Brain pericyte (primary cell): ENCODE measurements at places on chromosomes 5 and 9.

DNA sequence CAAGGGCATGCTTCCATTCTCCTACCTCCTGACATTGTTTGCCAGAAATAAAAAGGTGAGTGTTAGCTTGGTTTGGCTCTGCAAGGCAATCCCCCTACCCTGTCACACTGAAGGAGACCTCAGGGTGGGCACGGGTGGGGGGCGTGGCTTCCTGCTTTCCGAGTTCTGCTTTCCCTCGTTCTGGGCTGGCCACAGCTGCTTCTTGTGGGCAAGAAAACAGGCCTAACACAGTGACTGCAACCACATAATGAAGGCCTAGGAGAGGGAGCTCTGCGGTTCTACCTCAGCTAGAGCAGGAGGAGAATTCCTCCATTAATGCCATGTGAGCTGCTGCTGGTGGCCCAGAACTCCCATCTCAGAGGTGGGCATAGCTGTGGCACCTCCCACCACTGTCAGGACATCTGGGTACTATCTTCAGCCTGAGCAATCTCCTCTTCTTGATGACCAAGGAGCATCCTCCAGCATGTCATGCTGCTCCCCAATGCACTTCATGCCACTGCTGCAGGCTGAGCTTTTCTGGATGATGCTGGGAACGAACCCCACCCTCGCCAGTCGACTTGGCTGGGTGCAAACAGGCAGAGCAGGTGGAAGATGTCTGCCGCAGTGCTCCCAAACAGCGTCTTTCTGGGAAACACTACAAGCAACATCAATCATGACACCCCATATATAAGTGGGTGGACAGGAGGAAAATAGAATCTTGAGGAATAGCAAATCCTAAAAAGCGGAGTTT lies 139.5 kb upstream of the RAPGEF1 start:
- DNase-seq, result no peak

DNA sequence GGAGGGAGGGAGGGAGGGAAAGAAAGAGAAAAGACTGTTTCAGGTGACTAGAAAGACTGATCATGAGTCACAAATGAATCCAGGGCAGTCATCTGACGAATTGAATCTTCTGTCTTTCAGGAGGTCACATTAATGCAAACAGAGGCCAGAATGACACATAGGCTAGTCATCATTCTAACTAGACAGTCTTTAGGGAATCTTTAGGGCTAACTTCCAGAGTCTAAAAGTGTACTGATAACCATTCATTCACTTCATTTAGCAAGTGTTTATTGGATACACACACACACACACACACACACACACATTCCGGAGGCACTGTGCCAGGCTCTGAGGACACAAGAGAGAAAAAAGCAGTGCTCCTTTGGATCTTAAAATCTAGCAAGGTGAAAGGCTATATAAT lies 156.7 kb downstream of the EBF1 start:
- DNase-seq, result peak; percentile 51

DNA sequence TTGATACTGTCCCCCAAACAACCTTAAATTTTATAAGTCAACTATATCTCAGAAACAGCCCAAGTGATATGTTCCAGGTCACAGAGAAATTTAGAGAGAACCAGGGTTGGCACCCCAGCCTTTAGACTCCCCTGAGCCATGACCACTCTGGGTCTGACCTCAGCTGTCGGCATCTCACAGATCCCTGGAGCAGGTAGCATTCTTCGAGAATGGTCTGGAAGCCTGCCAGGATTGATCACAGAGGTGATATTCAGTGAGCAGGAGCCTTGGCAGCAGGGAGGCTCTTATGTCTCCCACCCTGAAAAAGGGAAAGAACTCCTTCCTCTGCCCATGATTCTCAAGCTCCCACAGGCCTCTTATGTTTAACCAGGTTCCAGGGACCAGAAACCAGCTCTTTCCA lies 58.2 kb downstream of the PLK2 start:
- no peak for DNase-seq

GRCh38 chr5:150162142-150162513 lies 4.5 kb upstream of the CDX1 start:
- DNase-seq, result no peak

- no peak for DNase-seq
Measured at GRCh38 chr9:90891308-90892040, 89.9 kb downstream of the SYK start.

DNA sequence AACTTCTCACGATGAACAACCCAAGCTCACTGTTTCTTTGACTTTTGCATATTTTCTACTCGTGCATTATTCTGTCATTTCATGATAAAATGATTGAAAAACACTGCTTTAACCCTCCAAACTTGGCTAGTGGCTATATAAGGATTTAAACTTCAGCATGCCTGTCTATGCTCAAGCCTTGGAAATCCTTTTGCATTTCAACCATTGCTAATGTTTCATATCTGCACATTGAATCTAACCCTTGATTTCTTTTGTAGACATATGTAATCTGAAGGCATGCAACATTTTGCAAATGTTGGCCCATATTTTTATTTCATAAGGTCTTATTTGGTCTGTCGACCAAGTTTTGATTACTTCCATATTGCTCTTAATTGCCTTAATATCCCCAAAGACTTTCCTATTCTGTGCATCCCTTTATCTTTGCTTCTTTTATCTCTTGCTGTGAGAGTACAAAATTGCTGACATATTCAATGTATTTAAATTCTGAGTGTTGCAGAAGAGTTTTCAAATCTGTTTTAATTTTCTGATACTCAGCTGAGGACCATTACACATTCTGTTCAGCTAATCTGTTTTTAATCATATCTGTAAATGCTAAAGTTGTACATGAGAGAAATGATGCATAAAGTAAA lies 403.7 kb upstream of the ZNF608 start:
- no peak for DNase-seq

- DNase-seq, result no peak
Measured at GRCh38 chr9:93336720-93337119, 114.8 kb upstream of the FAM120A start.

GRCh38 chr5:158727771-158728311 lies 371.9 kb downstream of the EBF1 start:
- DNase-seq, result no peak

DNA sequence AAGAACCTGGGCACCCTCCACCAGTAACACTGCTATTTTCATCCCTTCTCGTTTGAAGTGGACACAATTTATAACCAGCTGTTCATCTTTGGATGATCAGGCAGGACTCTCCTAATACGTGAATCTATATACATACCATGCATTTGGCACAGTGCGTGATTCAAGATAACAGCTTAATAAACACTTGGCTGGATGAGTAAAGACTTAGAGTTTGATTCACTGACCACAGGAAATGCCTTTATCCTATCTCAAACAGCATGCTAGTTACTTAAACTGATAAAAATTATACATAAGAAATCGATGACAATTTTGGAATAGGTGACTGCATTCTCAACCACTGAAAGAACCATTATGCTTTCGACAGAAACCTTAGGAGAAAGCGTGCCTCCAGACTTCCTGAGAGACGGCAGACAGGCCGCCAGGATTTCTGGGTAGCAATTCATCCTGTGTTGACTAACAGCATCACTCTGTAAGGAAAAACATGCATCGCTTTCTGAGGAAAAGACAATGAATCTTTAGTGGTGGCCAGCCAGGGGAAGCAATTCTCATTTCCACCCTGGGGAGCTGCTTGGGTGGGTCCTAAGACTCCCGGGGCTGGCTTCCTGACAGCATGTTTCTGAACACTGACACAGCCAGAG lies 9.7 kb downstream of the MRPL36 start:
- DNase-seq, result no peak

DNA sequence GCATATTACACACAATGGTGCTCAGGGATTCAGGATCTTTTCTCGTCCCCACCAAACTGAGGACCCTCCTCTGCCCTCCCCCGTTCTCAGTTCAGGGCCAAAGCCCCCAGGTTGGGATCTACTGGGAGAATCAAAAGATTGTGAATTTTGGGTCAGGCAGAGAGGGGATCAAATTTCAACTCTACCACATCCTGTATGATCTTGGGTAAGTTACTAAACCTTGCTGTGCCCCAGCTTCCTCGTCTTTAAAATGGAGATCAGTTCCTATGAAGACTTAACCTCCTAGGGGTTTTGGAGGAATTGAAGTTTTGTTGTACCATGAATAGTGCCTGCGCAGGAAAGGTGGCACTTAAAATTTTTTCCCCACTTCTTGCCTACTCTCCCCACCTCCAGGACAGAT lies 62.4 kb downstream of the RAI14 start:
- no peak for DNase-seq

DNA sequence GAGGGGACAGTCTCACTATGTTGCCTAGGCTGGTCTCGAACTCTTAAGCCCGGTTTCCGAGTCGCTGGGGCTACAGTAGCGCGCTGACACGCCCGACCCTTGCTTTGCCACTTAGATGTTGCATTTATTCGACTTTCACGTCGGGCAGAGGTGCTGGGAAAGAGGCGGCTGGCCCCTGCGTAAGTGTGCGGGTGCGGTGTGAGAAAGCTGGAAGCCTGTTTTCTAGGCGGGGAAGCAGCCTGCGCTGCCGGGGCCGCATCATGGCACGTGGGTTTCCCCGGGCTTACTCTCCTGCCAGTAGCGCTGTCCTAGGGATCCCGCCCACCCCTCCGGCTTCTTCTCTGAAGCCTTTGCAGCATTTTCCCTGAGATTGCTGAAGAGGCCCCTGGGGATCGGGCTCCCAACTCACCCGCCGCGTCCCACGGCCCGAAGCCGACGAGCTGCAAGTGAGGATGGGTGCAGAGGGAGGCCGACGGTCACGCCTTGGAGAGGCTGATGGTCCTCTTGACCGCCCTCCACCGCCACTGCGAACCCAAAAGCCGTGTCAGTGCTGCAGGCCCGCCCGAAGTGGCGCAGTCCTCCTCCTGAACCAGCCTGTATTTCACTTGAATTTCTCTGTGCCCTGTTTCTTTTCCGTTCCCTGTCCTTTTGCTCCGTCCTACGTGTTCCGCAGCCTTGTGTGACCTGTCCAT lies 5.8 kb upstream of the TRIM41 start:
- no peak for DNase-seq

- no peak for DNase-seq
Measured at GRCh38 chr9:14094491-14094890, 219.4 kb downstream of the NFIB start.

DNA sequence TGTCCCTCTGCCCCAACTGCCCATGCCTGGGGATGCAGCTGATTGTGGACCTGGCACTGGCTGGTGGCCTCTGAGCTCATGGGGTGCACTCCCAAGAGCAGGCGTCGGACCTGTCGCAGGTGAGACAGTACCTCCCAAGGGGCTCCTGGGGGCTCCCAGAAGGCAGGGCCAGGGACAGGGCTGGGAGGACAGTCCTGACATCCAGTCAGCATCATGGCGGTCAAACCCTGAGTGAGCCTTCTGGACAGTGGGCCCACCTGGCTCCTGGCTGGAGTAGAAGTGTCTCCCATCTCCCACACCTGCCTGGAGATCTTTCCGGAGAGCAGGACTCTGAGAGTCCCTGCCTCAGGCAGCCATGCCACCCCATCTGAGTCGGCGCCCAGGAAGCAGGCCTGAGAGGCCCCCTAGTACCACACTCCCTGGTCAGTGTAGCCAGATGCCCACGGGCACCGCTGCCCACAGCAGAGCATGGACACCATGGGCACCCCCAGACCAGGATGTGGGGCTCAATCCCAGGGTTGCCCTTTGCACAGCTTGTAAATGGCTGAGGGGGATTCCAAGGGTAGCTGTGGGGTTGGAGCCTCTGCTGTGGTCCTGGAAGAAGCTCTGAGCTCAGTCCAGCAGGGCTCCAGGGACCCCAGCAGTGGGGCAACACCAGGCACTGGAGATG lies 6.6 kb downstream of the LCN9 start:
- no peak for DNase-seq

- DNase-seq, result no peak
Measured at GRCh38 chr9:72914750-72915149, 38.1 kb downstream of the ALDH1A1 start.

DNA sequence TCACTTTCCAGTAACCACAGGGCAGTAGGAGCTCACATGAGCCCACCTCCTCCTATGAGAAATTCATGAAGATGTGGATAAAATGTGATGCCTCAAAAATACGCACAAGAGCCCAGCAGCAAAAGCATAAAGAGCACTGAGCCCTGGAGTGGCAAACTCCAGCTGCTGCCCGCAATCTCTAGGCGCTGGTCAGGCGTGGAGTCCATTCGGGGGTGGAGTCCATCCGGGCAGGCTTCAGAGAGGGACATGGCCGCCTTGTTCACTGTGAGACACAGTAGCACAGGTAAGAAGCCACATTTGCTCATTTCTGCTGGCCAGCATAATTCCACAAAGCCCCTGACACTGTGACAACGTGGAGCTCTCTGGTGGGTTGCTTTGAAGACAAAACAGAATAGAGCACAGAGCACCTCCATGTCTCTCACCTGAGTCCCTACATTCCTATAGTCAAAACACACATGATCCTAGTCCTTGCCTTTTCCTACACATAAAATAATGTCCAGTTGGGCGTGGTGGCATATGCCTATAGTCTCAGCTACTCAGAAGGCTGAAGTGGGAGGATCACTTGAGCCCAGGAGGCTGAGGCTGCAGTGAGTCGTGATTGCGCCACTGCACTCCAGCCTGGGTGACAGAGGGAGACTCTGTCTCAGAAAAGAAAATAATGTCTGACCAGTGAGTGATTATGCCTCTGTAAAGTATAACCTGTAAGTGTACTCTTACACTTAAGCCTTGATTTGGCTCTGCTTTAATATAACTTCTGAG lies 365.2 kb downstream of the GADD45G start:
- no peak for DNase-seq

- no peak for DNase-seq
Measured at GRCh38 chr5:106306313-106307028, 1364.3 kb downstream of the EFNA5 start.

DNA sequence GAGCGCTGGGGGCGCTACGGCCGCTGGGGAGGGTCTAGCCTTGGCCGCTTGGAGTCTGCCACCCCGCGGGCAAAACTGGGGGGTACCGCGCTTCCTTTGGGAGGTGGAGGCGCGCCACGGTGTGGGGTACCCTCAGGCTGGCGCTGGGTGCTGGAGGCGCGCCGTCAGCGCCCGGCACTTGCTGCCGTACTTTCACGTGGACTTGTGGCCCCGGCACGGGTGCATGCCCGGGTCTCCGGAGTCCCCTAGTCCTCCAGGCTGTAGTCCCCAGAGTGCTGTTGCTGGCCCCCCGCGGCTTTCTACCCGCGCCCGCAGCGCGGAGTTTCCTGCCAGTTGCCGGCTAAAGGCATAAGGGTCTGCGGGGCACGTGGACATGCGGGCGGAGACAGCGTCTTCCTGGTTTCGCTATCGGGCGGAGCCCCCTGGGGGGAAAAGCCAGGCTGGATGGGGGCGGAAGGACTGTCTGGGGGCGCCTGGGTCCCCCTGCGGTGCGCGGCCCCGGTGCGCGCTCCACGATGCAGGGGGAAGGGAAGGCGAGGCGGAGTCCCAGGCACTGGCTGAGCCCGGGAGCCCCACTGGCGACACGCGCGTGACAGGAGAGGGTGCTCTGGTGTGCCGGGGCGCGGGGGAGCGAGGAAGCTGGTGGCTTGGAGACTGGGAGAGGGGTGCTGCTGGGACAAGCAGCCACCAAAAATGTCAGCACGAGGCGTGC lies 666 bp downstream of the PPARGC1B start:
- DNase-seq, result no peak
